ENCODE measurements at places on chromosomes 1 and 21. TPM values are rescaled to one million over a fixed set of nuclear protein-coding genes. Genes with fewer than 3 reads are reported as not detected.

SARS1 gene
- 86.3 TPM for polyA plus RNA-seq

CACNA1E gene
- polyA plus RNA-seq = 0.44 TPM

TDRD10 gene
- 2.8 TPM for polyA plus RNA-seq

ZBTB8A gene
- 11.5 TPM for polyA plus RNA-seq

ATP1A4 gene
- polyA plus RNA-seq = not detected

- DNase-seq = no peak
Observed at GRCh38 chr21:39602793-39603192, 9.9 kb upstream of the B3GALT5 start.

DNA sequence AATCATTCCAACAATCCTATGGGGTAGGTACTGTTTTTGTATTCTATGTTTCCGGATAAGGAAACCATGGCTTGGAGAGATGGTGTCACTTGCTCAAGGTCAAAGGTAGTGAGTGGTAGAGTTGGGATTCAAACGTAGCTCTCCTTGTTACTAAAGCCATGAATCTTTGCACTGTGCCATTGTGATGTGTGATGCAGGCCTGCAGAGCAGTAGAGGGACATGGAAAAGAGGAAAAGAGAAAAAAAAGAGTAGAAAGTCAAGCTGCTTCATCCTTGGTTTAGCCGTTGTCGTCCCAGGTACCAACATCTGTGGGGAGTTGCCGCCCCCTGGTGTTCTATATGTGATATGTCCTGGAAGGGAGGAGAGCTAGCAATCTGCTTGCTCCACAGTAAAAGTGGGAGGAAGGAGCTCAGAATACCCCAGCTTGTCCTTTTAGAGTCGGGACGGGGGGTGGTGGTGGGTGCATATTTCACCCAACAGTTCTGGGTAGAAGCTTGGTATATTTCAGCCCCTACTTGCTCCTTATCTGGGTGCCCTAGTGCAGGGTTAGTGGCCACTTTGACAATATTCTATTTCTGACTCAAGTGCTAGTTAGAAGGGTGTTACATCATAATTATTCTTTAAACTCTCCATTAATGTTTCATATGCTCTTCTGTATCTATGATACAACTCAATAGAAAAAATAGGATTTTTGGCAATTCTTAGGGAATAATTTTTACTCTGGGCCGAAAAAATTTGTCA, 98.4 kb downstream of the EBNA1BP2 start:
- DNase-seq = peak; percentile 81

DNA sequence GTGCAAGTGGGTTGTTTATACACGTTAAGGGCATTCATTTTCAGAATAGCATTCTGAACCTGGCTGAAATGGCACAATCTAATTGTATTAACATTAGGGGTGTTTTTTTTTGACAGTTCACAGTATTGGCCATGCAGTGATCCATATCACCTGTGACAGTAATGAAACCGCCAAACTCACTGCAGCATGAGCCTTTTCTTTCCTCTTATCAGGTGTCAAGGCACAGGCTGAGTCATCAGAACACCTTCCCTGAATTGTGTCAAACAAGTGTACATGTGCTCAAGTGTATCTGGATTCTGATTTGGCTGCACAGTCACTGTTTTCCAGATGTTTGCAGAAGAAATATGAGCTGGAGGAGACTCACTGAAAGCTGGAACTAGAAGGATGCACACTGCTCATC, 47.7 kb upstream of the C8B start:
- no peak for DNase-seq

- DNase-seq = no peak
Observed at GRCh38 chr1:64960731-64961130, 5.6 kb downstream of the JAK1 start.

DNA sequence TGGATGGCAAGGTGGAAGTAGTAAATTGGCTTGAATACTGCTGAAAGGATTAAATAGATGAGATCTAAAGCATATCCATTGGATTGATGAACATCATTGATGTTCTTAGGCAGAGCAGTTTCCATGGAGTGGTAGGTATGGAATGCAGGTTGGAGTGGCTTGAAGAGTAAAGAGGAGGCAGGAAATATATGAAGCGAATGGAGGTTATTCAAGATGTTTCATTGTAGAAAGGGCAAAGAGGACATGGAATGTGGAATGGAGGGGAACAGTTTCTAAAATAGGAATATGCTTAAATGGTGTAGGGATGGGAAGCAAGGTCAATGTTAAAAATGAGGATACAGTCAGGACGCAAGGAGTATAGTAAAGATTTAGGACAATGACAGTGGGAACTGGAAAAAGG, 6.1 kb downstream of the OSBPL9 start:
- no peak for DNase-seq

PIK3R3 gene
- polyA plus RNA-seq = 17.8 TPM

SPATA45 gene
- not detected for polyA plus RNA-seq

MTARC2 gene
- 12.6 TPM for polyA plus RNA-seq

DNA sequence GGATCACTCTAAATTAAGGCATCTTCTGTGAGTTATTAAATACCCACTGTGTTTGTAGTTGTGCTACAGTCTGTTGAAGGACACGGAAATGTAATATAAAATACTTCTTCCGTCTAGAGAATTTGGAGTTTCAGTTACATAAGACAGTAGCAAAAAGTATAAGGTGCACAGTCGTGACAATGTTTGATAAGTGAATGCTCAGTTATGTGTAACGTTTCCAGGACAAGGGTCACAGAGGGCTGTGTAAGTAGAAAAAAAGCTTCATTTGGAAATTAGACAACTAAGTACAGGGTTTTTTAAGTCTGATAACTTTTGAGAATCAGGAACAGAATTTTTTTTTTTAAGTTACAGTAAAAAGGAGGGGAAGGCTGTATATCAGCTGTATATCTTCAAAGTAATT, 27.5 kb downstream of the SRSF11 start:
- no peak for DNase-seq

FMO5 gene
- 3.3 TPM for polyA plus RNA-seq

SPRR1B gene
- polyA plus RNA-seq = not detected

- DNase-seq = no peak
Observed at GRCh38 chr1:183100361-183100974, 77.2 kb downstream of the LAMC1 start.

SAMSN1 gene
- 1.1 TPM for polyA plus RNA-seq

- DNase-seq = no peak
Observed at GRCh38 chr1:82625537-82625936, 824.8 kb downstream of the ADGRL2 start.

SPRR2A gene
- not detected for polyA plus RNA-seq

DNA sequence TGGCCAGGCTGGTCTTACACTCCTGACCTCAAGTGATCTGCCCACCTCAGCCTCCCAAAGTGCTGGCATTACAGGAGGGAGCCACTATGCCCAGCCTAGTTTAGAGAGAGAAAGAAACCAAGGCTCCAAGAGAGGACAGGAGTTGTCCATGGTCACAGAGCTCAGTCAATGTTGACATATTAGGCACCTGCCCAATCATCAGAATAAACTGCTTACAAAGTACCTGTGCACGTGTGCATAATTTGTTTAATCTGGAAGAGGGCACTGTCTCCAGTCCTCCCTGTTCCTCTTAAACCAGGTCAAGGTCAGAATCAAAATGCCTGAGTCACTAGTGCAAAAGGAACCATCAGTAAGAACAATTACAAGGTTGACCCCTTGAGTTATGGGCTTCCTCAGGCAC, 20.3 kb upstream of the MPZL1 start:
- DNase-seq = no peak

DNA sequence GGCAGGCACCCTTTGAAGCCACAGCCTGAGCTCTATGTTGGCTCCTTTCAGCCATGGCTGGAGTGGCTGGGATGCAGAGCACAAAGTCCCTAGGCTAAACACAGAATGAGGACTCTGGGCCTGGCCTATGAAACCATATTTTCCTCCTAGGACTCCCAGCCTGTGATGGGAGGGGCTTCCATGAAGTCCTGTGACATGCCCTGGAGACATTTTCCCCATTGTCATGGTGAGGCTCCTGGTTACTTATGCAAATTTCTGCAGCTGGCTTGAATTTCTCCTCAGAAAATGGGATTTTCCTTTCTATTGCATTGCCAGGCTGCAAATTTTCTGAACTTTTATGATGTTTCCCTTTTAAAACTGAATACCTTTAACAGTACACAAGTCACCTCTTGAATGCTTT, 61.3 kb downstream of the VCAM1 start:
- DNase-seq = no peak

DNA sequence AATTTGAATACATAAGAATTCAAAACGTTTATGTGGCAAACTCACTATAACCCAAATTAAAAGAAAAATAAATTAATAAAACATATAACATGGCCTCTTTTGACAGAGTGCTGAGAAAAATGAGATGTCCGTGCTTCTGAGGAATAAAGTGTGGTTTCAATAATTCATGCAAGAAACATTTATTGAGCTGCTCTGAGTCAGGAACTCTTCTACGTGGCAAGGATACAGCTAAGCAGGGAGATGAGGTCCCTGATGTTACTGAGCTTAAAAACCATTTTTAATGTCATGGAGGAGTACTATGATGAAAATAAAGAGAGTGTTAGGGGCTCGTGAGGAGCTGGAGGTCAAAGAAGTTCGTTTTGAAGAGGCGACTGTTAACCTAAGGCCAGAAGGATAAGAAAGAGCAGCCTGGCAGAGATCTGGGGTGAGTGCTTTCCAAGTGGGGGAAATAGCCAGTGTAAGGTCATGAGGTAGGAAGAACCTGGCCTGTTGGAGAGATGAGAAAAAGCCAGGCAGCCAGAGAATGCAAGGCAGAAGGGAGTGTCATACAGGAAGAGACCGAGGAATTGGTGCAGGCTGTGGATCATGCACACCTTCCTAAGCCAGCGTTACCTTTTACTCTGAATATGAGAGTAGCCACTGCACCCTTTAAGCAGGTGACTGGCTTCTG, 182.2 kb upstream of the DUSP10 start:
- DNase-seq = no peak

DNA sequence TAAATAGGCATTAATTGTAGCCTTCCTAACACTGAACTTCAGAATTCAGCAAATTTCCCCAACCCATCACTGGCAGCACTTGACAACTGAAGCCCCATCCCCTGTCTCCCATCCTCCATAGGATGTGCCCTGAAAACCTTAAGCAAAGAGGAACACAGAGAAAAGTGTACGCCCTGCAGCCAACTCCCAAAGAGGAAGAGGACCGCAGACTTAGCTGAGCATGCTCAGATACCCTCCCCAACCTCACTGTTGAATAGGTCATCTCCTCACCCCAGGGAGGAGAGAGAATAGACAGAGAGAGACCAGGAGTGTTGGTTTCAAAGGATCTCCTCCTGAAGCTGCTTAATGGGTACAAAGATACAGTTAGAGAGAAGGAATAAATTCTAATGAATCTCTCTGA, 50.5 kb downstream of the CD2 start:
- no peak for DNase-seq

GRCh38 chr1:153260585-153261280, 1.2 kb downstream of the LORICRIN start:
- no peak for DNase-seq

DNA sequence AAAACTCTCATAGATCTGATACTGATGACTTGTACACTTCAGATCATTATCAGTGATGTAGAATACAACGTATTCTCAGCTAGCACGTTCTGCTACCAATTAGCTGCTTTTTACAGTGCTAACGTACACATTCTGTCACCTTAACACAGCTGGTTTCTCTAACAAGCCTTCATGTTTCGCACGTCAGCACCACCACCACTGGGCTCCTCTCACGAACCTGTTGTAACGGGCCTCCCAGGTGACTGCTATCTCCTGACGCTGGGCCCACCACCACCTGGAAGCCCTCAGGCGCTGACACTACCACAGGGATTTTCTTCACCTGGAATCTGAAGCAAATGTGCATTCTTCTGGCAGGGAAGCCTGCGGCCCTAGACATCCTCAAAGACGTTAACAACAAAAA, 19.8 kb downstream of the TOMM20 start:
- no peak for DNase-seq

ORC1 gene
- polyA plus RNA-seq = 5.0 TPM

- no peak for DNase-seq
Observed at GRCh38 chr1:236451796-236452373, 57.8 kb downstream of the EDARADD start.

RTCA gene
- polyA plus RNA-seq = 38.6 TPM

- DNase-seq = no peak
Observed at GRCh38 chr1:97451944-97452343, 468.9 kb downstream of the DPYD start.

DNA sequence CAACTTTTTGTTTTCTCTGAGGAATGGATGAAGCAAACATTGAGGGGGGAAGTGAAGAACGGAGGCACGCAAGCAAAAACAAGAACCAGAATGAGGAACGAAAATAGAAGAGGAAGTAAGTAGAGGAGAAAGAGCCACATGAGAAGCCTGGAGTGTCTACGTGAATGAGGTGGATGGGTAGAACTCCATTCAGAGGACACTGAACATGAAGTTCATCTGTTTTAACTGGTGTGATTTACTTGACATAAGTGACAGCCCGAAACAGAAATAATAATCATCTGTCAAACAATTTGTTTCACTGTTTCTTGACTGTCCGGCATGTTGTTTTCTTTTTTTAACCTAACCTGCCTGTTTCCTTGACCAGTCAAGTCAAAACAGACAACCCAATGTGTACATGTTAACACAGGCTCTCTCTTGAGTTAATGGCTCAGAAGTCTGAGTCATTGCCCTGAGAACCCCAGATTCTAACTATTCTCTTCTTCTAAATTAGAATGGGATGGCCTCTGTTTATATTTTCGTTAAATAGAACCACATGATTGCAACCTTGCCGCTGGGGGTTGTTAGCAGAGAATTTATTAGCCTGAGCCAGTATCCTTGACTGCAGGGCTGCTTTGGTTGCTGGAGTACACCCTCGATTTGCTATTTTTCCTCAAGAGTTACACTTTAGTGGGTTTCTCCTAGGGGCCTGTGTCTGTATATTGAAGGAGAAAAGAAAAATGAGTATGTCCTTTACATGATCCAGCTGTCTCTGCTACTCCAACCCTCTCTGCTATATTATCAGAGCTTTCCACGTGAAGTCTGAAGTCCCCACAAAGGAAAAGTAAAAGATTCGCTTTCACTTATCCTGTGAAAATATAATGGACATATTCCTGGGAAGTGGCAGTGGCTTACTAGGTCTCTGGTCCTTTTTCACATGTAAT, 151.7 kb downstream of the ZC3H11B start:
- no peak for DNase-seq

DNA sequence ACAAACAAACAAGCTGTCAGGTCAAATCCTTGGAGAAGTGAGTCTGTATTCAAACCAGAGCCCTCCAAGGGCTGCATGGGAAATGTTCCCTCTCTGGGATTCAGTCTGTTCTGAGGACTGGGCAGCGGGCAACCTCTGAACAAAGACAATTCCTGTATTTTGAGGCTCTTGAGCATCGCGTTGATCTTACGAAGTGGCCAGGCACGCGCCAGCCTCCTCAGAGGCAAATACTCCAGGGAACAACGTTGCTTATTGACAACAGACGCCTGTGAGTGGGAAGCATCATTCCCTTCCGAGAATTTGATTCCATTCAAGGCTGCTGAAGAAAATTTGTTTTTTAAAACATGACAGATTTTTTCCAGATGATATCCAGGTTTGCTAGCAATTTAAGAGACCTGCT, 20.0 kb upstream of the TACSTD2 start:
- DNase-seq = no peak

TIE1 gene
- polyA plus RNA-seq = 41.6 TPM

FCRL6 gene
- polyA plus RNA-seq = 0.11 TPM

C1orf115 gene
- polyA plus RNA-seq = 22.1 TPM

RCAN1 gene
- 22.5 TPM for polyA plus RNA-seq
